ENCODE measurements at places on chromosomes 11 and 22.

DNA sequence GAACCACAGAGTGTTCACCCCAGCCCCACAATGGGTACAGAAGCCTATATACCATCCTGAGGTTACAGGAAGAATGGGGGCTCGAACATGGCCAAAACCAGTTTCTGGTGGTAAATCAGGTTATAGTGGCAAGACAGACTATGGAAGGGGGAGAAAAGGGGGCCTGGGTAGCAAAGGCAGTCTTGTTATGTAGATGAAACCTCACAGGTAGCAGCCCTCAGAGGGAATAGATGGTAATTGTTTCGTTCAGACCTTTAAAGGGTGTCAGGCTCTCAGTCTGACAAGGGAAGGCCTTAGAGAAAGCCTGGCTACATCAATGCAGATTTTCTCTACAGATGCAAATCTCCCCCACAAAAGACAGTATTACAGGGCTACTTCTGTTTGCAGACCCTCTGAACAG lies 3.4 kb downstream of the CAPN1 start:
- no peak for DNase-seq

DNA sequence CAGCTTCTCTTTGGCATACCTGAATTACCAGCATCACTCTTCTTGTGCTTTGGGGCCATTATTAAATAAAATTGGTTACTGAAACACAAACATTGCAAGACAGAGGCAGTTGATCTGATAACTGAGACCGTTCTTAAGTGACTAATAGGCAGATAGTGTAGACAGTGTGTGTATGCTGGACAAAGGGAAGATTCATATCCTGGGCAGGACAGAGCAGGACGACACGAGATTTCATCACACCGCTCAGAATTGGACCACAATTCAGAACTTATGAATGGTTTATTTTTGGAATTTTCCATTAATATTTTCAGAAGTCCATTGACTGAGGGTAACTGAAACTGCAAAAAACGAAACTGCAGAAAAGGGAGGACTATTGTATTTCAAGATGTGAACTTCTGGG lies 68.6 kb downstream of the LDLRAD3 start:
- DNase-seq: no peak

DNA sequence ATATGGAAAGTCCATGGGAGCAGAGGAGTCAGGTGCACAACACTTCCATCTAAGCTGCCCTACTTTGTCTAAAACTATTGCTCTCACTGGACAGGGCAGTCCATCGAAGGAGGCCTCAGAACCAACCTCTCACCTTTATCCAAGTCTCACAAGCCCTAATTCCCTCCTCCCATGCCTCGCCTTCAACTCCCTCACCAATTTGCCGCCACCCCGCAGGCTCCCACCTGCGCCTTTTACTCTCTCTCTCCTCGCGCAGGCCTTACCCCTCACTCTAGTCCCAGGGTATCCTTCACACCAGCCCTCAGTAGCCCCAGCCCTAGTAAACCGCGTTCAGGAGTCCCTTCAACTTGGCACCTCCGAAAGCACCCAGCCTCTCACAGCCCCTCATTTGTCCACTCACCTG lies 451 bp downstream of the FHIP1B start:
- no peak for DNase-seq

- DNase-seq: no peak
Observed at GRCh38 chr22:45207533-45207932, 33.2 kb downstream of the KIAA0930 start.

DNA sequence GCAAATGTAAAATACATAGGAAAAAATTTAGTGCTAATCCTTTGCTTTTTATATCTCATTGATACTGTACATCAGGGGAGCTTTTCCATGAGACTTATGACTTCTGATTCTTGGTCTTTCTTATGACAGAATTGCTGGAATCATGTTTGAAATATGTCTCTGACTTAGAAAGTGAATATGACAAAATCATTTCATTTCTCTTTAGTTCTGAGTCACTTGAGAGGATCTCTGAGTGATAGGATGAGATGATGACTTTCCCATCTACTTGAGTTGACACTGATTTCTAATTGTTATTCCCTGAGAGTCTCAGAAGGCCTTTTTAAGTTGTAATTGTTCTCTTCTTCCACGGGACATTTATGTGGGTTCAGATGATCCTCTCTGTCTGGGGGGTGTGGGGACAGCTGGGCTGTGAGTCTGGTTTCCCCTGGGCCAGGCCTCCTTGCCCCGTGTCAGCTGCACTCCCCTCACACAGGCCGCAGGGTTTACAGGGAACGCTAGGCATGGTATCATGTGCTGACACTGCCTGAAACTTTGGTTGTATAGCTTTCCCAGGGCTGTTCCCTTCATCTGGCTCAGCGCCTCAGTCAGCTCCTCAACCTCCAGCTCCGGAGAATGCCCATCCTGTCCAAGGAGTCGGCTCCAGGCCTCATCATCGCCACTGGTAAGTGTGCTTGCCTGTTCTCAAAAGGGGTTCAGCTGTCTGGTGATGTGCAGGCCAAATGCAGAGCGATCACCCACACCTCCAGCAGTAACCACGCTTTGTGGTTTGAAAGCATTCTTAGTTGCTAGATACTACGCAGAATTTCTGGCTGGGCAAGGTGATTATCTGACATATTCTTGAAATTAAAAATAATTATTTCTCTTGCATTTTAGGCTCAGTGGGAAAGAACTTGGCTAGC lies 69.5 kb upstream of the SORL1-AS1 start:
- DNase-seq: no peak

DNA sequence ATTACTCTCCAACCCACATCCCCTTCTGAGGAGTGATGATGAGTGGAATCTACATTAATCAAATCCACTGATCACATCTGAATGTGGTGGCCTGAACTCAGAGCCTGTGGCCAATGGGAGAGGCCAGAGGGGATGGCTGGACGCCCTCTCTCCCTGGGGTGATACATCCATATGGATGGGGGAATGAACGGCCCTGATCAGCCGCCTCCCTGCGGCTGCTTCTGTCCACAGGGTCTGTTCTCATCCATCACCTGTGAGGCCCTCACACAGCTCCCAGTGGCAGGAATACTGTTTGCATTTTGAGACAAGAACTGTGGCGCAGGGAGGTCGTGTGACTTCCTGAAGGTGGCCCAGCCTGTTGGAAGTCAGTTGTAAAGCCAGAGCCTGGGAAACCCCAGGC lies 78.3 kb upstream of the SHISAL1 start:
- no peak for DNase-seq

GRCh38 chr11:56624661-56625110 lies 10.0 kb upstream of the OR5M1 start:
- no peak for DNase-seq

DNA sequence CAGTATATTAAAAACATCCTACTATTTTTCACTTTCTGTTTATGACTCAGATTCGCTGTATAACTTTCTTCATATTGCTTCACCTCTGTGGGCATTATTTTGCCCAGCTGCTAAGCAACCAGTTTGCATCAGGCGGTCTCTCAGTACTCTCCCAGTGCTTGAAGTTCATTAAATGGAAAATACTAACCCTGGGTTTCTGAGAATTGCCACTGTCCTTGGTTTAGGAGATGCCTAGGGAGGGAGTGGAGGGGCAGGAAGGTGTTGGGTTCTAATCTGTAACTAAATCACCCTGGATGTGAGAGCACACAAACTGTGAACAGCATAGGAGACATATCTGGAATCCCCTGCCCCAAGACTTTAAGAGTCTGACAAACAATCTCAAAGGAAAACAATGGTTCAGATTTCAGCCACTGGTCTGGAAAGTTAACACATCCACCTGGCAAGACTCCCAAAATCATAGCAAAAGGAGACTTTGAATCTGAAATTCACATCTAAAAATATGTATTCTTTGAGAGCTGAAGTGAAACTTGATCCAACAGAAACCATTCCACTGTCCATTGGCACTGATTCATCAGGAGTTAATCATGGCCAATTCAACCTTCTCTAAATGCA lies 540.0 kb downstream of the SOX6 start:
- DNase-seq: no peak

DNA sequence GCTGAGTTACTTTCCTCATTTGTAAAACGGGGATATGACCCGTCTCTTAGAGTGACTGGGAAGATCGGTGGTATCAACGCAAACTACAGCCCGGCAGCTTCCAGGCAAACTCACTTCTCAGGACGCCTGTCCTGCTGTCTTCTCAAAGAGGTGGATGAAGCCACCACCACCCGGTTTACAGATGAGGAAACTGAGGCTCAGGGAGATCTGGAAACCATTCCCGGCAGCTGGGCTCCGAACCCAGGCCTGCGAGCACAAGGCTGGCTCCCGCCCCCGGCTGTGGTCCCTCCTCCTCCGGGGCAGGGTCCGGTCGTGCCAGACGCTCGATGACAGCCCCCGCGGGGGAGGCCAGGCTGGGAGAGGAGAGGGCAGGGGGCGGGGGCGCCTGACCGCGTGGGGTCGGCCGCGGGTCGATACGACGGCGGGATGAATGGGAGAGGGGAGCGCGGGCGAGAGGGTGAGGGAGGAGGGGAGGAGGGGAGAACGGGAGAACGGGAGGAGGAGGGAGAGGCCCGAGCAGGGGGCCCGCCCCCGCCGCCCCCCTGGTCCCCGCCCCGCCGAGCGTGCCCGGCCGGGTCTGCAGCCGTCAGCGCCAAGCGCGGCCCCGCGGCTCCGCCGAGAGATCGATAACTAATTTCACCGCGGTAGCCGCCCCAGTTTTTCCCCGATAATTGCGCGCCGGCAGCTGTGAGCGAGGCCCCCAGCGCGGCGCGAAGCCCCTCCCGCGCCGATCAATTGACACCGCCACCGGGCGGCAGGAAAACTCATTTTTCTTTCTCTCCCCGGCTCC lies 14.0 kb downstream of the IGLL1 start:
- no peak for DNase-seq

DNA sequence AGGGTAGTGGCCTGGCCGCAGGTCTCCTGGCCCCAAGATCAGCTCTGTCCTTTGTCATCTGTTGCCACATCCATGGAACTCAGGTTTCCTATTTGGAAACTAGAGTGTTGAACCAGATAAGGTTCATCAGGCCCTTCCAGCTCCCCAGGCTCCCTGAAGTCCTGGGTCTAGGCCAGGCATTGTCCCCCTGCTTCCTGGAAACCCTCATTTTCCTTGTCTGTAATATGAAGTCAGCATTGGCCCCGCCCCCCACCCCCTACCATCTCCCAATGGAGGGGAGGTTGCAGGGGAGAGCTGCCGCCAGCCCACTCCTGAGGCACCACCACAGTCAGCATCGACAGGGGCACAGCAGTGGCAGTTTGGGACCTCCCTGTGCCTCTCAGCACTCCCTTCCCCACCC lies 9.0 kb upstream of the MS4A10 start:
- no peak for DNase-seq

- DNase-seq: no peak
Observed at GRCh38 chr11:10118865-10119264, 175.2 kb downstream of the SBF2 start.

DNA sequence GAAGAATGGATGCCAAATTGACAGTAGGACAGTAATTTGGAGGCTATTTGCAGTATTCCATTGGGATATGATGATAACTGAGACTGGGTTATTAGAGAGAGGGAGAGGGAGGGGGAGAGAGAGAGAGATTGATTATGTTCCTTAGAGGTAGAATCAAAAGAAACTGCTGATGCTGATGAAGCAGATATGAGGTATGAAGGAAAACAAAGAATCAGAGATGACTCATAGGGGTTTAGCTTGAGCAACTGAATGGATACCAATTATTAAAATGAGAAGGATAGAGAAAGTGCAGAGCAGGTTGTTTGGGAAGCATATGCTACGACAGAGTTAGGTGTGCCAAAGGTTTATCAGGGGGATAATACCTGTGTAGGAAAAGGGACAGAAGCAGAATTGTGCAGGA lies 12.8 kb upstream of the NUCB2 start:
- no peak for DNase-seq

GRCh38 chr11:78425399-78426070 lies 7.9 kb upstream of the GAB2 start:
- DNase-seq: no peak

- DNase-seq: no peak
Observed at GRCh38 chr22:39997939-39998726, 3.4 kb downstream of the FAM83F start.

GRCh38 chr11:65215441-65216076 lies 33.8 kb downstream of the CAPN1 start:
- DNase-seq: no peak

Data from nucleus accumbens (tissue), 56 donors.